Stimulated activated naive CD8-positive, alpha-beta T cell treated with anti-CD3 and anti-CD28 coated beads, Interleukin-15, Interleukin-2, amounts not matched to agents 100 U/mL and 50 U/mL, for 24 hours (primary cell): ENCODE measurements at places on chromosomes 4 and X.

DNA sequence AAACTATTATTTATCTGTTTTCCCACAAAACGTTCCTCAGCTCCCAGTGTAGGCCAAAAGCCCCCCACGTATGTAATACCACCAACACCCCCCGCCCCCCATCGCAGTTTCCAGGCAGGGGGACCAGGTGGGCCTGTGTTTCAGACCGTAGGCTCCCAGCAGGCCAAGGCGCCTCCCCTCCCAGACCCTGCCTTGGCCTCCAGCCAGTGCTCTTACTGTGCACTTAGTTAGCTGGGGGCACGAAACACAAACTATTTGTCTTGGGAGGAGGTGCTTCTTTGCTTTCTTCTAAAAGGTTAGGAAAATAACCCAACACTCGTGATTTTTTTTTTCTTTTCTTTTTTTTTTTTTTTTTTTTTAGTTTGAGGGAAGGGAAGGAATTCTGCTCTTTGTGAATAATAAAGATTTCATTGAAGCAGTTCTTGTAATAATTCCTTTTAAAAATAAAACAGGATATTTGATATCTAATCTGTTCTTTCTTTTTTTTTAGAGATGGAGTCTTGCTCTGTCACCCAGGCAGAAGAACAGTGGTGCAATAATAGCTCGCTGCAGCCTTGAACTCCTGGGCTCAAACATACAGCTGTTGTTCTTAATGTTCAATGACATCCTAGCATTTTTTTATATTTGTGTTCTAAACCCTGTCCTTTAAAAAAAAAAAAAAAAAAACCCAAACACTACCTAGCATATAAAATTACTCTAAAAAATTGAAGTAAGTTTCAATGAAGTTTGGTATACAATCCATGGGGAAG is 83.0 kb upstream of the CLDN34 start:
- DNase-seq, result no peak

- DNase-seq, result no peak
Measured at GRCh38 chr4:27807207-27807606, 946.6 kb downstream of the STIM2 start.

DNA sequence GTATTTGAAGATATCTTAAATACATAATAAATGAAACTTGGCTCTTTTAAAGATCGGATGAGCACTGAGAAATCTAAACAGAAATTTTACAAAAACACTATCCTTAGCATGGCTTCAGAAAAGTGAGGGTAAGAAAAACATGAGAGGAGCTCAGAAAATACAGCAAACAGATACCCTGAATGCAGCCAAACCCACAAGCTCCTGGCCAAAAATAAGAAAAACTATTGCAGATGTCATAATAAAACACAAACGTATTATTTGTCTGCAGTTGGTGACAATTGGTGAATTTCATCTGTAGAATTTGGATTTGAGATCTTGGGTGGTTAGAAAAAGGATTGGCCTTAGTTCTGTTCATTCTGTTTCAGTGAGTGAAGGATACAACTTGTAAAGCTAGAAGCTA is 603.9 kb downstream of the INPP4B start:
- no peak for DNase-seq

- no peak for DNase-seq
Measured at GRCh38 chr4:73868206-73869129, 725 bp upstream of the CXCL1 start.

GRCh38 chr4:67701517-67701850 is 529 bp upstream of the UBA6 start:
- DNase-seq, result no peak

DNA sequence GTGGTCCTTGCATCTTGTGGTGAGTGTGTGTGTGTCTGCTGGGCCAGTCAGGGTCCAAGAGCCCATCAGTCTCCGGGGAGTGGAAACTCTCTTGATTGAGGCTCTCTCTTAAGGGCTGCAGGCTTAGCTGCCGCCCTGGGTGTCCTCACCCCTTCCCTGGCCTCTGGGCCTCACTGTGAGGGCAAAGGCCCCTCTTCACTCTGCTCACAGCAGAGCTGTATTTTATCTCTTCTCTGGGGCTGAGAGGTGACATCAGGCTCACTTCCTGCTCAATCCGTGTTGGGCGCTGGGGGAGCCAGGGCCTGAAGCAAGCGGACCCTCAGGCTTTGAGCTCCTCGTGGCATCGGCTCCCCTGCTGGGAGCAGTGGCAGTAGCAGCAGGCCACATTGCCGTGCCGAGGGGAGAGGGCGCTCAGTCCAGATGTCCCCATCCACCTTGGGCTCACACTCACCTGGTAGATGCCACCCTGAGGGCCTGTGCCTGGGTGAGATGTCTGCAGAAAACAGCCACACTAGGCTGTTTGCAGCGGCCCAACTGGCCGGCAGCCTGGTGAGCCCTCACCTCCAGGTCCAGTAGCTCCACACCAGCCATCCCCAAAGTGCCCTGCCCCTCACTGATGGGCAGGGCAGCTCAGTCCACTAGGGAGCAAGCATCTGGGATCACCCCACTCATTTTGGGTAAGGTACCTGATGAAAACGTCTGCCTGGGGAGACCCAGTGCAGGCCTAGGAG is 24.7 kb upstream of the PRPS1 start:
- DNase-seq, result no peak

DNA sequence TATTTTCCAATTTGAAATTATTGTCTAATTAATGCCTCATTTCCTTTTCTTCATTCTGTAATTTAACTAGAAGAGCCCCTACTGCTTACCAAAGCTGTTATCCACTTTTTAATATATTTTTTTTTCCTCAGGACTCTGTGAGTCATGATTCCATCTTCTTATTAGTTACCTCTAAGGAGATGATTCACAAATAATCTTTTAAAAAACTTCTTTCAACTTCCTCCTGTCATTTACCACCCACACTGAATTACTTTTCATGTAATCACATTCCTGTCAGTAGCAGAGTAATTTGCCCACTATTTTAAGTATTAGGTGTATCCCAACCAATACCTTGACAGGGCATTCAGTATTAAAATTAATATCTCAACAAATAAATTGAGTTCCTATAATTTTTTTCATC is 470.9 kb upstream of the ADGRL3 start:
- DNase-seq, result no peak

DNA sequence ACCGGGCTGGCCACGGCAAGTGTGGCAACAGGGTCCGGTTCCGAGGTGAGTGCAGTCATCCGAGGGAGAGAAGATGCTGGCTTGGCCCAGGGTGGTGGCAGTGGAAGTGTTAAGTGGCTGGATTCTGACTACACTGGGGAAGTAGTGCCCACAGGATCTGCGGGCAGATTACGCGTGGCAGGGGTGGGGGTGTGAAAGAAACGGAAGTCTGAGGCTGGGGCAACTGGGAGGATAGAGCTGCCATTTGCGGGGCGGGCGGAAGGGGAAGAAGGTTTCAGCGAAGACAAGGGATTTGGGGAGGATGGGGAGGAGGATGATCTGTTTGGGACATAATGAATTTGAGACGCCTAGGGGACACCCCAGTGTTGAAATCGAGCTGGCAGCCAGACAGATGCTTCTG is 5.3 kb downstream of the RS1 start:
- no peak for DNase-seq

DNA sequence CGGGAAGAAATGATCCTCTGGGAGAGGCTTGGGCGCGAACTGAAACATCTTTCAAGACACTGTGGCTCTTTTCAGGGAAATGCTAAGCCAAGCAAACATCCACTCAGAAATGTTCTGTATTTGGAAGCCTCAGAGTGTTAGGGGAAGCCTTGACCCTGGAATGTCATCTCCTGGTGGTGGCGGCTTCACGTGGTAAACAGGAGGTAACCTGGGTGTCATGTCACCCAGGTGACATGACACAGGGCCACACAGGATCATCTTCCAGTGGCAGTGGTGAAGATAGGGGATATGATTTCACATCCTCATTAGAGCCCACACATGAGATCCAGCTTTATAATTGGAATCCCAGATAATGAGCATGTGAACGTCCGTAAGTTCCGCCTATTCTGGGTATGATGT is 140.0 kb downstream of the TBL1X start:
- no peak for DNase-seq

DNA sequence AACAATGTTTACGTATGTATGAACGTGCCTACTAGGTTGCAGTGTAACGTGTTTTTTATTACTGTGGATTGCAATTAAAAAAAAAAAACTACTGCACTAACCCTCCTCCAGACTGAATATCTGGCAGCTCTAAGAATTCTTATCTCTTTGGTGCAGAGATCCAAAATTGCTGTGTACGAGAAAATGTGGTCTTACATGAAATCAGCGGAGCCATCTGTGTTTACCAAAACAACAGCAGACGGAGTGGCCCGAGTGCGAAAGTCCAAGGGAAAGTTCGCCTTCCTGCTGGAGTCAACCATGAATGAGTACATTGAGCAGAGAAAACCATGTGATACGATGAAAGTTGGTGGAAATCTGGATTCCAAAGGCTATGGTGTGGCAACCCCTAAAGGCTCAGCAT is 268.1 kb downstream of the THOC2 start:
- no peak for DNase-seq

- no peak for DNase-seq
Measured at GRCh38 chr4:118716304-118716703, 31.1 kb downstream of the METTL14 start.

DNA sequence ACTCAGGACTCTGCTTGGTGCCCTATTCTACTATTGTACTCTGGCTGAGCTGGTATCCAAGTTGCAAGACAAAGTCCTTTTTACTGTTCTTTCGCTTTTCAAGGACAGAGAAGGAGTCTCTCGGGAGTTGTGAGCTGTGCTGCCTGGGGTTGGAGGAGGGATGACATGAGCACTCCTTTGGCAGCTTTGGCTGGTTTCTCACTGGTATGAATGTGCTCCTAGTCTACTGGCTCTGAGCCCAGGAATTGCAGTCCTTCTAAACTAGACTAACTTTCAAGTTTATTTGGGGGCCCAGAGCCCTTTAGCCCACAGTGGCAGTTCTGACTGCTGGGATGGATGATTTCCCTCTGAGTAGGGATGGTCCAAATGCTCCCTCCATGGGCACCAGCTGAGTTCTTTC is 997.1 kb downstream of the RAB28 start:
- no peak for DNase-seq

DNA sequence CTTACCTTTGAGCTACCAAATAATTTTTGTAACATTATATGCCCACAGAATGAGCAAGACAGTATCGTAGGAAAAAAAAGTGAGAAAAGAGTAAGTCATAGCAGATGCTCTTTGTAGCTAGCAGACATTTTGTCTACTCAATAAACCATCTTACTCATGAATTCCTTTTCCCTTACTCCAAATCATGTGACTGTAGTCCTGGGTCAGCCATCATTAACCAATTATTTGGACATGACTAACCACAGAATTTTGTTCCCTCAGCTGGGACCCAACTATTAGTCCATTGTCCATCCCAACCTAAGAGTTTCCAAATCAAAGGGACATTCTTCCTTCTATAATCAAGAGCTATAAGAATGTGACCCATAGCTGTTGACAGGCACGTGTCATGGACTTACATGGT is 11.4 kb downstream of the UBE2D3 start:
- no peak for DNase-seq

DNA sequence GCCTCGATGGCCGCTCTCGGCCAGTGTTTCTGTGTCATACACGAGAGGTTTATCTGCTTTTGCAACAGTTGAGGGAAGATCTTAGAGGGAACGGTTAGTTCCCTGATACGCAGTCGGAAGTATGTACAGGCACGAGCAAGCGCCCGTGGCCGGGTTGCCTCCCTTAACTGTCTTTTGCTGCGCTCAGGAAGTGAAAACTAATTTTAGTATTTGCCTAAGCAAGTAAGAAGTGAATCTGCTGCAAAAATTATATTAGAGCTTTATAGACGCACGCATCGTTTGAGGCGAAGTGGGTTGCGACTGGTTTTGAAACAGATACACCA is 695 bp downstream of the MTM1 start:
- DNase-seq, result peak; percentile 33

- DNase-seq, result no peak
Measured at GRCh38 chr4:53937918-53938317, 126.5 kb downstream of the CHIC2 start.

DNA sequence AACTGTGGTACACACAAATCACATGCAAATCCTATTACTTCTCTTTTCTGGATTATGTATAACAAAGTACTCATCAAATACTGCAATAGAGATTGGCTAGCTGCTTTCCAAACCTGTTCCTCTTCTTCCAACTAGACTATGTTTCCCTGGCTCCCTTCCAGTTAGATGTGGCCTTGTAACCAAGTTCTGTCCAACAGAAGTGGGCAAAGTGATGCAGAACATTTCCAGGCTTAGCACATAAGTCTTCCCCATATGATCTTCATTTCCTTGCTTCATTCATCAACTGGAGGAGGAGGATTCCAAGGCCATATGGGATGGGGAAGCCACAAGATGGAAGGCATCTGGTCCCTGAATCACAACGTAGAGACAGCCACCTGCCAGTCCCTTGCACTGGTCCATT is 8.0 kb downstream of the SLC9A7 start:
- DNase-seq, result no peak

- DNase-seq, result no peak
Measured at GRCh38 chrX:31837445-31838049, 765.7 kb upstream of the FTHL17 start.
